ENCODE measurements at places on chromosomes 6 and 20.

GRCh38 chr6:20927130-20927860, 393.0 kb downstream of the CDKAL1 start:
- no peak for DNase-seq

GRCh38 chr20:24583169-24583792, 113.9 kb downstream of the SYNDIG1 start:
- no peak for DNase-seq

DNA sequence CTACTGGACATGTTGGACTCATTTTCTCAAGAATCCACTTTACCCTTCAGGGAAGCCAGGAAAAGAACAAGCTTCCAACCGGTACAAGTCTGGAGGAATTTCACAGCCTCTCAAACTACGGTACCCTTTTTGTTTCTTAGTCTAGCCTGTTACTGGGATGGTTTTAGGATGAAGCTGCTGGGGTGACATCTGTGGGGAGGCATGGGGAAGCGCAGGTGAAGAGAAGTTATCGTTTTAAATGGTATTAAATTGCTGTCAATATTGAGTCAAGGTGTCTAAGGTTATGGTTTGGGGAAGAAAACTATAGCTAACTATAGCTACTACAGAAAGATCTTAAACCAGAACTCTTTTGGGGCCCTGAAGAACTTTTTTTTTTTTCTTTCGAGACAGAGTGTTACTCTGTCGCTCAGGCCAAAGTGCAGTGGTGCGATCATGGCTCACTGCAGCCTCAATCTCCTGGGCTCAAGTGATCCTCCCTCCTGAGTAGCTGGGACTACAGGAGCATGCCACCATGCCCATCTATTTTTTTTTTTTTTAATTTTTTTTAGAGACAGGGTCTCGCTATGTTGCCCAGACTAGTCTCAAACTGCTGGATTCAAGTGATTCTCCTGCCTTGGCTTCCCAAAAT, 128.7 kb downstream of the RIN2 start:
- no peak for DNase-seq

- DNase-seq, result no peak
Observed at GRCh38 chr20:44029848-44030230, 115.2 kb downstream of the TOX2 start.

DNA sequence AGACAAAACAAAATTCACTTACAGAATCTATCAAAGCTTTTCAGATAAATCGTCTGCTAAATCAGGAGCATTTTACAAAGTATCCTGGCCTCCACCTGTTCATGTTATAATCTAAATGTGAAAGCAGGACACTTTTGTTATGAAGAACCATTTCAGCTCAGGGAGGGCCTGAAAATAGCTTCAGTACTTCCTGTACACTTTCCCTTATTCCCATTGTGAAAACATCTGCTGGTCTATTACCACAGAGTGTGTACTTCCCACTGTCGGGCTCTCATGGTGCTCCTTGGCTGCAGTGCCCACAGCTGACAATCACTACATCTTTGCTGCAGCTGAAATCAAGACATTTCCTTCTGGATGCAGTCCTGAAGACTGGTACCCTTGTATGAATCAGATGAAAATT, 128.1 kb downstream of the OPRM1 start:
- no peak for DNase-seq

- DNase-seq, result no peak
Observed at GRCh38 chr6:33108307-33108706, 32.5 kb downstream of the HLA-DPB1 start.

DNA sequence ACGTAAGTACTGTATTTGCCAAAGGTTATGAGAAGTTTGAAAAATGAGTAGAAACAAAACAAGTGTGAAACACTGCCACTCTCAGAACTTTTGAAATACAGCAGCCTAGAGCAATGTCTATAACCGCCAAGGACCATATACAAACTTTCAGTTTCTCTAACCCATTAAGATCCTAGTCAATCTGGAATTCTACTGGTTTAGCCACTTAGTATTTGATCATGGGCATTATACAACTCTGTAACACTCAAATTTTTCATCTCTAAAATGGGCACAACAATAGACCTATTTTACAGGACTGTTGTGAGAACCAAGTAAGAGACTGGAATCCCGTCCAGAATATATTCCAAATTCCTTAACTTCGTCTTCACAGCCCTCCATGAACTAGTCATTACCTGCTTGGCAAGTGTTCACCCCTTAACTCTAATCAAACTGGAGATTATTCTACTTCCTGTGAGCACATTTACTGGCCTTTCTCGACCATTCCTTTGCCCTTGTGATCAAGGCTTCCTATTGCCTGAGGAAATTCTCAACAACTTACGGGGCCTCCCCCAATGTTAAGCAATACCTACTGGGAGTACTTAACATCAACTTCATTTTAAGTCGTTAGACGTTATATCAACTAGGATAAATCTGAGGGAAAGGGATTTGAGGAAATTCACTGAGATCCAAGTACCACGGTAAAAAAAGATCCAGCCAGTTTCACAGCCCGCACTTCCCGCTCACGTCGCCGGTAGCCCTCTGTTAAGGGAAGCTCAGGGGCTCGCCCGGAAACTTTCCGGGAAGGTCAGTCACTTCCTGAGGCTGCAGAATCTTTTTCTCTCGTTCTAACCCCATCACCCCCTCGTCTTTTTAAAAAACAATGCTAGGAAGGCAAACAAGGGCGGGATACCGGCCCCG, 1.1 kb downstream of the EIF2S2 start:
- DNase-seq, result no peak

DNA sequence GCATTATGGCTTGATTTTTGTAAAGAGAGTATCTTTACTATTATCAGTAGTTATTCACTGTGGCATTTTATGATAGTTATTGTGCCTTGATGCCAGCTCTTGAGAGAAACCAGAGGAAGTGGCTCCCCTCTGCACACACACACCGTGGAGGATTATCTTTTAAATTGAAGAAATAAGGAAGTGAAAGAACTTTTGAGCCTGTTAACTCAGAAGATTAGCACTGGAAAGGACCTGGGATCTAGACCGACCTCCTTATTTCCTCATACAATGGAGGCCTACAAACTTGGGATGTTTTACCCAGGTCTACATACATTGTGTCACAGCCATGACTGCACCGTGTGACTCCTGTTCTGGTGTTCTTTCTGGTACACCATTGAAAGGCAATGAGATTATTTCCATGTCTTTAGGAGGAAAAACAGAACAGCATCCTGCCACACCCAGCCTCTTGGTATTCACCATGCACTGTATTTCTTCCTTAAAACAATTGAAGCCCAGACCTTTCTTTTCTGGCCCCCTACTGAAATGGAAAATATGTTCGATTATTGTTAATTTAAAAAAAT, 40.6 kb downstream of the HECA start:
- no peak for DNase-seq

DNA sequence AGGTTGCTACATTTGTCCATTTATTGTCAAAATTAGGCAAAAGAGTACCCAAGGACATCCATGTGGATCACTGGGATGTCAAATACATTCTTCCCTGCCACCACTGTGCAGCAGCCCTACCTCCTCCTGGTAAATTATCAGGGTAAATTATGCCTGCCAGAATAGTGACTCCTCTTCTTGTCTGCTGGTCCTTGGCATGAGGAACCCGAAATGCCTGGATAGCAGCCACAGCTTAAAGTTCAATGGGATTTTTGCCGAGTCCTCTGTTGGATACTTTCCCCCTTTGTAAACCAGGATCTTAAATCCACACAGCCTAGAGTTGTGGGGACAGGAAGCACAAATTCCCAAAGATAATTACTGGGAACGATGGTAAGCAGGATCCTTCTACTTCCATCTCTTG, 173.3 kb downstream of the RFX6 start:
- DNase-seq, result no peak

DNA sequence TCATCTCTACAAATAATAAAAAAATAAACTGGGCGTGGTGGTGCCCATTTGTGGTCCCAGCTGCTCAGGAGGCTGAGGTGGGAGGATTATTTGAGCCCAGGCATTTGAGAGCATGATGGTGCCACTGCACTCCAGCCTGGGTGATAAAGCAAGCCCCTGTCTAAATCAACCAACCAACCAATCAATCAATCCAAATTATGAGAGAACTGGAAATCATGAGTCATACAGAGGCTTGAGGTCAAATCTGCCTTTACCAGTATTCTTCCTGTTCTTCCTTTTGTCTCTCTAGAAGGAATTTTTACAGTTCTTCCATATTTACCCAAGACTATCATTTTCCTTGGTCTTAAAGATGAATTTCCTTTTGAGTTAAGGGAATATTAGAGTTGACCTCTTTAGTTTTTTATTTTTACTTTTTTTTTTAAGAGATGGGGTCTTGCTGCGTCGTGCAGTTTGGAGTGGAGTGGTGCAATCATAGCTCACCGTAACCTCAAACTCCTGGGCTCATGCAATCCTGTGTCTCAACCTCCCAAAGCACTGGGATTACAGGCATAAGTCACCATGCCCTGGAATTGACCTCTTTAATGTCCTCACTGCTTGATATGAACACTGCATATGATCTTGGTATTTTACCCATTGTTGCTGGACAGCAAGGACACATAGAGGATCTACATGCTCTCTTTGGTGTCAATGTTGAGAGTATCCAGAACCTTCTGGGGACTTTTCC, 44.1 kb upstream of the TXNDC5 start:
- no peak for DNase-seq

DNA sequence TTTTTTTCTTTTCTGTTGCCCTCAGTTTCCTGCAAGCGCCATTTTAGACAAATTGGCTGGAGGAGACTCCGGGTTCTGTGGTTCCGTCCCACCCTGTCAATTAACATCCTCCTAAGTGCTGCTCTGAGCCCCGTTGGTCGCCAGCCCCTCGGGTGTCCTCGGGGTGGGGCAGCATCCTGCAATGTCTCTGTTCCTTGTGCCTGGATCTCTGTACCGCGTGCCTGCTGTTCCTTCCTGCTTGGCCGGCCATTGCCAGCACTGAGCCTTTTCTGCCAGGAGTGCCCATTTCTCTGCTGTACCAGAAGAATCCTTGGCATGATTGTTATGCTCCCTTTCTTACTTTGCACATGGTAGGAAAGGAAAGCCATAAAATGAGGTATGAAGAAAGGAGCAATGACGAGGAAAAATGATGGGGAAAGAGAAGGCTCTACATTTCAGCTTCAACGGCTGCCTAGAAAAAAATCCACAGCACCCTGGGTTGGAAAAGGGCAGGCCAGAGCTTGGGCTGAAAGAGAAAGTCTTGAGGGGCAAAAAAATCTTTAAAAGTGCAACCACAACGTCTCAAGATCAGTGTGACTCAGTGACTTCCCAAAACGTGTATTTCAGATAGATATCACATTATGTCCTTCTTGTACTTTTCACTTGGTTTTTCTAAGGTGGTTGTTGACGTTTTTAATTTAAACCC, 256.7 kb downstream of the CLIC5 start:
- no peak for DNase-seq

- DNase-seq, result peak; percentile 40
Observed at GRCh38 chr6:75349262-75349984, 64.8 kb upstream of the TMEM30A start.

DNA sequence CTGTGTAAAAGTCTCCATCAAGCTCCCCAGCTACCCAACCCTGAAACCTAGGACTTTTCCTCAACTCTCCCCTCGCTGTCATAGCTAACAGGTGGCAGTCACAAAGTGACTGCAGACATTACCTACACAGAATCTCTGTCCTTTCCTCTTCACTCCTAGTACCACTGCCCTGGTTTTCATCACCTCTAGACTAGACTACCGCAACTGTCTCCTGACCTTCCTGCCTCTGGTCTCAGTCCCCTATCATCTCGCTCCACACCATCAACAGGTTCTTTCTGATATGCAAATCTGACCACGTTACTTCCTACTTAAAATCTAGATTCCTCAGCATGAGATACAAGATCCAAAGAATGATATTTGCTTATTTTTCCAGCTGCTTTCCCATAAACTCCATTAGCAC, 93.8 kb downstream of the SMLR1 start:
- DNase-seq, result no peak

DNA sequence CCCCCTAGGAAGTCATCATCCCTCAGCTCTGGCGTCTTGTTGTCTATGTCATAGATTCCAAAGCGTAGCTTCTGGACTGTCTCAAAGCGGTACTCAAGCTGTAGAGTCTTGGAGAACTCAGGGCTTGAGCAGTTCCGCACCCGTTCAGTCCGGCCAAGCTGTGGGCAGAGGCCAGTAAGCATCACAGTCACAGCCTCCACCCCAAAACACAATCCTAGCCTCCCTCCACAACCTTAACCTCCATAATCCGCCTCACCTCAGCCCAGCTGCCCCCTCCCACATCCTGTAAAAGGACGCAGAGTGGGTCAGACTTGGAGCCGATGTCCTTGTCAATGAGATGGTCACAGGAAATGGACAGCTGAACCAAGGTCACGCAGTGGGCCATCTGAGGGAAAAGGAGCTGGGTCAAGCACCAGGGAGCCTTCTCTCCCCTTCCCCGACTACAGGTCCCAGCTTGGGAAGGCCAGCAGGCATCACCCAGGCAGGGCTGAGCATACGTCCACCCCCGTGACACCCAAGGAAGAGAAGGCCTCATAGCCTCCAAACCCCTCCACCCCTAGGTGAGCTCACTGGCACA, 17.0 kb downstream of the SPAG4 start:
- no peak for DNase-seq

DNA sequence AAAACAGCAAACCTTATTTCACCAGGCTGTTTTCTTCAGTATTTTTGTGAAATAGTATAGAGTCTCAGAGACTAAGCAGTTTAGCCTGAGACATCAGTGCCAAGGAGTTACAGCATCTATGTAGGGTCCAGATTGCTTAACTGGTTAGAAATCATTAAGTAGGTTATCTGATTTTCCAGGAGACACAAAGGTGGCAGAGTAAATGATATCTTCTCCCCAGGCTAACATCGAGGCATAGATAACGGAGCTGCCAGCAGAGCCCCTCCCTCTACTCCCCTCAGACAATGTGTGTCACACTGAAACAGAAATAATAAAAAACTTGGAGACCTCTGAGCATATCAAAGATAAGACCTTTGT, 473.0 kb upstream of the CITED2 start:
- DNase-seq, result no peak

DNA sequence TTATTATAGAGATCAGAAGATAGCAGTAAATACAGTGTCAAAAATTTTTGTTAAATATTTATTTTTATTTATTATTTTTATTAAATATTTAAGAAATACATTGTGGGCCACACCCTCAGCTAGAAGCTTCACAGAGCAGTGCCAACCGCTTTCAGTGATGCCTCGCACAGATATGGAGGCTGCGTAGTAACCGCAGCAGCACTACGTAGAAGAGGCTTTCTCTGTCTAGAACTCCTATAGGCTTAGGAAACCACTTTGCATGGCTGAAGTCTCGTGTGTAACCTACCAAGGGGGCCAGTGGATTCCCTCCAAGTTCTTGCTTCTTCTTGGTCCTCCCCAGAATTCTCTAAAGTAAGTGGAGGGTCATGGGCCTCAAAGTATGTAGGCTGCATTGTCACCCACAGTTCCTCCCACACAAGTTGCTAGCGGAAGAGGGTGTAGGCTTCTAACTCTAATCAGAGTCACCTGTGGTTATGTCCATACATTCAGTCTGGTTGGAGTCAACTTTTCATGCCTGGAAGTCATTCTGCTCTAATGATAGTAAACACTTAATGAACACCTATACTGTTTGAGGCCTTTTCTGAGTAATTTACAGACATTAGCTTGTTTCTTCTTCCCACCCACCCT, 285.6 kb downstream of the CDKAL1 start:
- no peak for DNase-seq

GRCh38 chr6:105196076-105196475, 16.3 kb upstream of the POPDC3 start:
- no peak for DNase-seq

All from neural crest cell (in vitro differentiated cells).